ENCODE measurements at places on chromosomes 13 and 19.

- DNase-seq = no peak
Observed at GRCh38 chr13:45320876-45321629, 19.9 kb downstream of the TPT1 start.

GRCh38 chr13:47005756-47006414 is 109.0 kb upstream of the HTR2A start:
- DNase-seq = no peak

DNA sequence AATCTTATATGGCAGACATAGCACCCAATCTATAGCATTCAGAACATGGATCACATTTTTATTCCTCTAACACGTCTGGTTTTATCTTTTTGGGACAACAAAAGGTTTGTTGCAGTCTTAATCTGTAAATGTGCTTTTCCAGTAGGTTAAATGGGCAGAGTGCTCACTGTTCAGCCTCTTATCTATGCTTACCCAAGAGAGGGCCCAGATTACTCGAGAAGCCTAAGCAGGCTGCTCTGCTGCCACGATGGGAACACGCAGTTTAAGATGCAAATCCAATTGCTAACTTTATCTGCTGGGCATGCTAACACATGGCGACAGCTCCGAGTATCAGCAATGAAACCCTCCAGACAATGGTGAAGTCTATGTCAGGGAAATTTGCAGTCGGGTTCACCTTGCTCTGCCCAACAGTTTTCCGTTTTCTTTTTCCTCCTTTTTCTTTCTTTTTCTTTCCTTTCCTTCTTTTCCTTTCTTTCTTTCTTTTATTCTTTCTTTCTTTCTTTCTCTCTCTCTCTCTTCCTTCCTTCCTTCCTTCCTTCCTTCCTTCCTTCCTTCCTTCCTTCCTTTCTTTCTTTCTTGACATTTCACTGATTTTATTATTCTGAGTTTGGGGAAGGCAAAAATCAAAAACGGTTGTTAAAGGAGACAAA is 115.3 kb downstream of the RBM26 start:
- DNase-seq = no peak

- no peak for DNase-seq
Observed at GRCh38 chr13:34863360-34864135, 78.5 kb upstream of the NBEA start.

DNA sequence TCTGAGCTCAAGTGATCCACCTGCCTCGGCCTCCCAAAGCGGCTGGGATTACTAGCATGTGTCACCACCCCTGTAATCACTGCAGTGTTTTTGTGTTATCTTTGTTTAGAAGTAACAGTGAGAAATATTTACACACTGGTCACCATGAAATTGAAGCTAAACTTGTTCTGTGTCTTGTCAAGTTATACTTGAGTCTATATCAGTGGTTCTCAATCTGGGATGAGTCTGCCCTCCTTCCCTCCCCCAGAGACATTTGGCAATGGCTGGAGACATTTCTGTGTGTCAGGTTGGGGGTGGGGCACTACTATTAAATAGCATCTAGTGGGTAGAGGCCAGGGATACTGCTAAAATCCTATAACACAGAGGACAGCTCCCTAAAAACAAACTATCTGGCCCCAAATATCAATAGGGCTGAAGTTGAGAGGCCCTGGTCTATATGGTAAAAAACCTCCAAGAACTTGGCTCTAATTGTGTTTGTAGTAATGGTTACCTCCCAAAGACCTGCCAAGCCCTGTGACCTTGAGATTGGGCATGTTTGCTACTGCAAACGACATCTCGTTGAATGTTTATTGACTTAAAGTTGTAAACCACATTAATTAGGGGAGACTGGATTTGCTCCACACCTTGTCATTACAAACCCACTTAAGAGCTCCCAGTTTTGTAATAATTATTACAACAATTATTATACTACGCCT is 6.9 kb downstream of the CTU1 start:
- DNase-seq = no peak

GRCh38 chr19:38979812-38980211 is 4.3 kb upstream of the FBXO17 start:
- no peak for DNase-seq

GRCh38 chr13:113425941-113426590 is 27.2 kb downstream of the ADPRHL1 start:
- no peak for DNase-seq

GRCh38 chr13:61774903-61775302 is 359.3 kb upstream of the PCDH20 start:
- no peak for DNase-seq

DNA sequence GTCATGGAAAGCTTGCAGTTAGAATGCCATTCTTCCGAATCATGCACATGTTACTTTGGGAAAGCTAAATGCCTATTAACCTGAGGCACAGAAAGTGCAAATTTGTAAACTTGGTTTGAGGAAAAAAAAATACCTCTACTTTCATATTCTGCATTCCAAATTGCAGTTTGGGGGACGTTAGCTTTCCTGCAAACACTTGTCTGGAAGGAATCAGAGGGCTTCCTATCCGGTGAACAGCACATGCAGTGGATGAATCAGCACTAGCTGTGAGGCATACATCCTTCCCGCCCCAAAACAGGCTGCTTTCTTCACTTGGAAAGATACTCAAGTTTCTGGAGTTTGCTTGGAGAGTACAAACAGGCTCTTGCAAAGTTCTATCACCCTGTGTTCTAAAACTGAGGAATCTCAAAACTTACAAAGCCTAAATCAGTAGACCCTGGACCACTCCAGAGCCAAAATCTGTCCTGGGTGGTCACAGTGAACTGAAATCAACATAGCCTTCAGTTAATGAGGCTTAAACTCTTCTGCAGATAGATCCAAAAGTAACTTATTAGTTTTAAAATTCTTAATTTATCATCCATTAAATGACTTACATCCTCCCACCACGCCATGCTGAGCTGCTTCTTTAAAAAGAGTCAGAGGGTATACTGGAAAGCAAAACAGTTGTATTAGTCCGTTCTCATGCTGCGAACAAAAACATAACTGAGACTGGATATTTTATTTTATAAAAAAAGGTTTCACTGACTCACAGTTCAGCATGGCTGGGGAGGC is 802.3 kb upstream of the ARGLU1 start:
- DNase-seq = no peak

- no peak for DNase-seq
Observed at GRCh38 chr13:59461411-59461810, 702.3 kb downstream of the DIAPH3 start.

GRCh38 chr19:12899891-12900518 is 9.0 kb downstream of the GCDH start:
- no peak for DNase-seq

- DNase-seq = no peak
Observed at GRCh38 chr13:45799451-45799850, 52.1 kb downstream of the SIAH3 start.

GRCh38 chr13:24916464-24916863 is 152.5 kb downstream of the RNF17 start:
- DNase-seq = no peak

DNA sequence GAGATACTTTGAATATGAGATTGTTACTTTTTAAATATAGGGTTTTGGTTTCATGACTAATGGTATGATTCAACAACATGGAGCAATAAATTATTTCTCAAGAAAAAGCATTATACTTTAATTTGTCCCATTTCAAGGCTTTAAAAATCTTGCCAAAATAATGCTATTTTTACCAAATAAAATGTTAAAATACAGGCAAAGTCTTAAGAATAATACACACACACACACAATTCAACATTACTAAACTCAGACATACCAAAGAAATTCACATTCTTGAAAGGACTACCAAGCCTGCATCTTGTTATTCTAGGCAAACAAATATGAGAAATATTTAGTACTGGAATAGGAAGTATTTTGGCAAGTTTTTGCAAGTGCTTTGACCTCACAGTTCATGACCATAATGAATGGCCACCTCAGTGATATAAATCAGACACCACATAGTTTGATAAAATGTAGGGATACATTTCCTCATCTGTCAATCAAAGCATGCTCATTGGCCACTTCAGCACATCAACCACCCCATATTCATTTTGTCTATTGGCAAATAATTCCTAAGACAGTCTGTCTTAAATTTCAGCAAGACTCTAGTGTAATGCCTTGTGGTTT is 107.2 kb downstream of the NALCN start:
- DNase-seq = no peak

DNA sequence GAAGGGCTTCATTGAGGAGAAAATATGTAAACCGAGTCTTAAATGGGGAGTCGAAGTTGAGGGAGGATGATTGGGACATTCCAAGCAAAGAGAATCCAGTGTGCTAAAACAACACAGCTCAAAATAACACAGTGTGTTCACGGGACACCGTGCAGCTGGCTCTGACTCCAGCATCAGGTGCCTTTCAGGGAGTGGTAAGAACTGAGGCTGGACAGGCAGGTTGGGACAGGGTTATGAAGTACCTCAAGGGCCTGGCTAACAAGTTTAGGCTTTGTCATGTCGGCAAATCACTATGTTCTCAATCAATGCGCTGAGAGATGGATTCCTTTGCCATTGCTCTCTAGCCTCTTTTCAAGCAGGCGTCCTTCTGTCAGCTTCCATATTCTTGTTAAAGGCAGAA is 27.5 kb upstream of the WDFY2 start:
- DNase-seq = no peak

GRCh38 chr13:49620170-49620621 is 8.1 kb upstream of the ARL11 start:
- no peak for DNase-seq

GRCh38 chr13:94065741-94066140 is 413.7 kb downstream of the DCT start:
- no peak for DNase-seq

DNA sequence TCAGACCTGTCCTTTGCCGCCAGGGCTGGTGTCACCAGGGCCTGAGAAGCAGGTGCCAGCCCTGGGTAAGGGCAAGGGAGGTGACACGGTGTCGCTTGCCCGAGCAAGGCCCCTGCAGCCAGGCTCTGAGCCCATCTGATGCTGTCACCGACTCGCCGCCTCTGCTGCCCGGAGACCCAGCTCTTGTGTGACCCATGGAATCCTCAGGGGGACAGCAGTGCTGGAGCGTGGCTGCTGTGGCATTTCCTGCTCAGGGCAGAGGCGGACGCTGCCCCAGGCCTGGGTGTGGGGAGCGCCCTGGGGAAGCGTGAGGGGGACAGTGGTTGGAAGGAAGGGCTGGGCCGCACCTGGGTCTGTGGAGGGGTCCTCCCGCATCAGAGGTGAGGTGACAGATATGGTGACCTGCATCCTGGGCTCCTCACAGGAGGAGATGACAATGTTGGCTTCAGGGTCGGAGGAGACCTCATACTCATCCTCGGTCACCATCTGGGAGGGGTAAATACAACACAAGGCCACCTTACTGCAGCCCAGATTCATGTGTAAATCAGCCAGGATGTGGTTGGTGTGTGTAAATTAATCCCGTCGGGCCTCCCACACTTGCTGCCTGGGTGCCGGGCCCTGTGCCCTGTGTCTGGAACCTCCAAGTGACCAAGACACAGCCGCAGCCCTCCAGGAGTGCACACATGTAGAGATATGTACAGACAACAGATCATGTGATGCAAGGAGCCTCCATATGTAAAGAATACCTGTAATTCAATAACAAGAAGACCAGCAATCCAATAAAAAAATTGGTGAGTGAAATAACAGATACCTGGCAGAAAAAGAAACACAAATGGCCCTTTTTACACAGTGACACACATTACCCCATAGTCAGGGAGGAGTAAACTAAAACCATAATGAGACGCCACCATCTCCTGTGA is 27.6 kb upstream of the MATK start:
- DNase-seq = no peak

DNA sequence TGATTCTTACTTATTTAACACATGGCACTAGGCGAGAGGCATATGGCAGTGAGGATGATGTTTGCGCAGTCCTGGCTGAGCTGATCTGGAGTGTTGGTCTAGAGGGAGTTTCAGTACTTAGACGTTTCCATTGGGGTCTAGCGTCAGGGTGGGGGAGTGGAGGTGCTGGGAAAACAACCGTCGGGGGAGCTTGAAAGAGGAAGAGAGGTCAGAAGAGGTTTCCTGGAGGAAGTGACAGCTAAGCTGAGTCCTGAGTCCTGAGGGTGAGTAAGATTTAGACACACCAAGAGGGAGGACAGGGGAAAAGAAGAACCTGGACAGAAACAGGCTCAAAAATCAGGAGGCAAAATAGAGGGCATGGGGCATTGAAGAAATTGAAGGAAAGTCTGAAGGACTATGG is 81.4 kb downstream of the ALOX5AP start:
- DNase-seq = no peak

DNA sequence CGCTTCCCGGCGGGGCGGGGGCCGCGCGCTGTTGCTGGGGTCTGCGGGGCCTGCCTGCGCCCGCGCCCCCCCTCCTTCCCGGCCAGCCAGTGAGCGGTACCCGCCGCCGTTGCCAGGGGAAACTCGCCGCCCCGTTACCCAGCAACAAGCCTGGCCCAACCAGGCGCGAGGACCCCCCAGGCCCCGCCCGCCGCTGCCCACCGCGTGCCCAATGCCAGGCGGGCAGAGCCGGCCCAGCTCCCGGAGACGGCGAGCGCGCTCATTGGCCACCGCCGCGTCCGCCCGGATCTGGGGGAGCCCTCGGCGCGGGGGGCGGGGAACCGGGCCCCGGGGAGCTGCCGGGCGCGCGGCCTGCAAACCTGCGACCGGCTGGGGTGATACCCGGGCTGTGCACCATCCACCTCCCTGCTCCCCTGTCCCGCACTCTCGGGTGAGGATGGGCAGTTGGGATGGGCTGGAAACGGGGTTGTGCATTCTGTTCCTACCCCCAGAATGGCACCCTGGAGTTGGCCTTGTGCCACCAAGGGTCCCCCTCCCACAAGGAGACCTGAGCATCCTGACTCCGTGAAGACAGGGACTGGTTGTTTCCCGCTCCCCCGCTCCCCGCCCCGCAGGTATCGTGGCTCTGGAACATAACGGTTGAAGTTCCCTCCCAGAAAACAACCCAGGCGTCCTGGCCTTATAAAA is 8.8 kb upstream of the BBC3 start:
- no peak for DNase-seq

DNA sequence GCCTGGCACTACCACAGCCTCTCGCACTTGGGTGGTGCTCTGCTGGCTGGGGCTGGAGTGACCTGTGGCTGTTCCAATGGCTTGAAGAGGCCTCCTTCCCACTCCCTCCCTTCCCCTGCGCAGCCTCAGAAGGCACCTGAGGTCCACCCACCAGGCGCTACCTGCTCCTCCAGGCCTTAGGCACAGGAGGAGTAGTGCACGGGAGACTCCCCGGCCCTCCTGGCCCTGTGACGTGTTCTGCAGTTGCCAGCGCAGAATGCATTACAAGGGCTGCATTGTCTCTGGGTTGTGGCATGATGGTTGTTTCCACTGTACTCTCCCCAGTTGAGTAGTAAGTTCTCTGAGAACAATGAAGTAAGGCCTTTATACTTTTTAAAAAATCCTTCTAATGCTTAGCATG is 128.6 kb downstream of the TEX29 start:
- DNase-seq = no peak

- no peak for DNase-seq
Observed at GRCh38 chr19:29323440-29324290, 110.7 kb upstream of the UQCRFS1 start.

Data from activated CD8-positive, alpha-beta memory T cell treated with anti-CD3 and anti-CD28 coated beads for 1 hour (primary cell).